ENCODE measurements at places on chromosomes 12 and 14.

- no peak for DNase-seq
Measured at GRCh38 chr14:62322216-62322615, 560.0 kb downstream of the SNAPC1 start.

- no peak for DNase-seq
Measured at GRCh38 chr14:39956372-39956771, 524.1 kb upstream of the FBXO33 start.

DNA sequence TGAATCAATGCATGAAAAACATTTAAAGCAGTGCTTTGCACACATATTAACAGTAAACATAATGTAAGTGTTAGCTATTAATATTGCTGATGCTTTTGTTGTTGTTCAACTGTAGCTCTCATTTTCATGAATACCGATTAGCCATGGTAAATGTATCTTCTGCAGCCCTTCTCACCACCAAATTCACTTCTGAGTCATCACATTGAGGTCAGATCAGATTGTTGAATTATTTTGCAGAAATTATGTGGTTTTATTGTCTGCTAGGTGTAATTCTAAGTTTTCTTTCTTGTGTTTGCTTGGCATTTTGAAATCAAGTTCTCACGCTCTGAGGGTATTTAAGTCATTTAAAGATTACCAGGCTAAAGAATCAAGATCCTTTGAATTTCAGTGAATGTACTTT lies 74.6 kb downstream of the AKAP6 start:
- DNase-seq = no peak

DNA sequence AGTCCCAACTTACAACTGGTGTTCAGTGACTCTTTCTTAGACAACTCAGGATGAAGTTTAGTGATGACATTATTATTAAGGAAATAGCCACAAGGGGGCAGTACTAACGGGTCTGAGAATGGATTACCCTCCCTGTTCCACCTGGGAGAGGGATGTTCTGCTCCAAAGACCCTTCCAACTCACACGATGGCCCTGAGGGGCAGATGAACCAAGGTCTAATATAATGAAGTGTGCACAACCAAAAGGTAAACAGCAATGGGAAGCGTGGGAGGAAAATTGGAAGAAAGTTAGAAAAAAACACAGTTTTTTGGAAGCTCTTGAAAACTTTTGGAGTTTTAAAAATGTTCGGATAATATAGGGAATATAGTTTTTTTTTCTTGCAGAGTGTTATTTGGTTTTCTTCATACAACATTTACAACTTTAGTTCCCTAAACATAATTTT lies 24.0 kb downstream of the FGF6 start:
- peak; percentile 48 for DNase-seq
